ENCODE measurements at places on chromosomes 1 and 21.

DNA sequence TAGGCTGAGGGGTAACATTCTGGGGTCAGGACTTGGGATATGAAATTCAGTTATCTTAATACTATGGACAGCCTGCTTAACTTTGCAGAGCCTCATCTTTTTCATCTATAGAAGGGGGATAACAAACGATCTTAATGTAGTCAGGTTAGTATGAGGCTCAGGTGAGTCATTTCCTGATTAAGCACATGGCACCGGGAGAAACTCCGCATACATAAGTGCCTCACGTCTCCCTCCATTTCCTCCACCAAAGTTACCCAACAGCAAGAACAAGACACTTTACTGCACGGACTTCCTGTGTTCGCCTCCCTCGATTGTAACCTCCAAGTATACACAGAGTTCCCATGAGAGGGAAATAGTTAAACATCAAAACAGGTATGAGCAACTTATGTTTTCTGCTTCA lies 112.7 kb upstream of the COA6 start:
- no peaks in the 10 kb centered on the region for H3K4me1 ChIP-seq
- no peak for DNase-seq
- H3K4me3 ChIP-seq, result no peak overlapping the region

- H3K27ac ChIP-seq, result no peak overlapping the region
- peaks cover 5% of the 10 kb centered on the region for H3K27me3 ChIP-seq
- H3K4me1 ChIP-seq, result peaks cover 39% of the 10 kb centered on the region
- no peaks in the 10 kb centered on the region for H3K36me3 ChIP-seq
- no peak overlapping the region for H3K4me3 ChIP-seq
These were observed 390.9 kb upstream of the ADGRL2 start for GRCh38 chr1:81409780-81410274.

DNA sequence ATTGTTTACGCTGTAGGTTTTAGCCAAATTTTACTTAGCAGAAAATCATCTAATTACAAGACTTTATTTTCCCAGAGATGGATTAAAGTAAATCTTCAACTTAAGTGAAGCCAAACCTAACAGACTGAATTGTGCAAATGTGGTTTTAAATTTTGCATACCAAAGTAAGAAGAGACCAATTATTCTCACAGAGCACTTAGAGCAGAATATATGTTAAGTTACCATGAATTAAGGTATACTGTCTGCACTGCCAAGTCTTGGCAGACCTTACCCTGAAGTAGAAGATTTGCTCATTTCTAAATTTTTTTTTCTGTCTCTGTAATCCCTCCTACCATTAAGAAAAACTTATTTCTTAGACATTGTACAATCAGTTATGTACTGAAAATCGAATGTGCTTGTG lies 24.1 kb downstream of the MRPS6 start:
- H3K27ac ChIP-seq, result no peak overlapping the region
- peaks cover 15% of the 10 kb centered on the region for H3K4me1 ChIP-seq
- H3K27me3 ChIP-seq, result no peaks in the 10 kb centered on the region
- DNase-seq, result no peak
- H3K4me3 ChIP-seq, result no peak overlapping the region
- H3K36me3 ChIP-seq, result peaks cover 43% of the 10 kb centered on the region

DNA sequence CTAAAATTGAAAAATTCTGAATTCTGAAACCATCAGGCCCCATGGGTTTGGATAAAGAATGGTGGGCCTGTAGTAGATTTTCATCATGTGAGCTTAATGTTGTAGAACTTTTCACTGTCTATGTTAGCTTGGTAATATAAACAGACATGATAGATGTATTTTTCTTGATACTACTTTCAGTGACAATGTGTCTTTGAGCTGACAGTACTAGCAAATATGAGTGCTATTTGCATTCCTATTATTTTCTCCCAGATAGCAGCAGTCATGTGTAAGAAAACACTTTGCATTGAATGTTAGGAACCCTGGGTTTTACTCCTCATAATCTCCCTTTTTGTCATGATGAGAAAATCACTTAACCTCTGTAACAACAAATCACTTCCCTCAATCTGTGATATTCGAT lies 18.1 kb downstream of the KMO start:
- no peaks in the 10 kb centered on the region for H3K4me1 ChIP-seq
- H3K27me3 ChIP-seq, result no peaks in the 10 kb centered on the region
- no peak for DNase-seq
- no peaks in the 10 kb centered on the region for H3K36me3 ChIP-seq
- H3K27ac ChIP-seq, result no peak overlapping the region

DNA sequence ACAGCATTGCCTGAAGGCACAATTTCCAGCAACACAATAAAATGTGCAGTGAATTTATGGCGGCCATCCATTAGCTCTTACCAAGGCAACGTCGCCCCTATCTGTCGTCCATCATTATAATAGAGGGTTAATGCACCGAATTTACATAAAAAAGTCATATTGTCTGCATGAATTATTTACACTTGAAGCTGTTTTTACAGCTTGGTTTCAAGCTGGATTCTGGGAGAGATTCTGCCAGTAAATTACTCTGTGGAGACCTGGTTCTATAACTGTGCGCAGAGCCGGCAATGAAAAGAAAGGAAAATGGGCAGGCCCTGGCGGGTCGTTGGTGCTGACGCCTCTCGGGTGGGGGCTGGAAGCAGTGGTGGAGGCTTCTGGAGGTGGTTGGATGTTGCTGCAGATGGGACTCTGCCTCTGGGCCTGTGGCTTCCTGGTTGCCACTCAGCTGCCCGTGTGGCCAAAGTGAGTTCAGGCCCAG lies 48.9 kb upstream of the POU3F1 start:
- no peak overlapping the region for H3K27ac ChIP-seq
- H3K27me3 ChIP-seq, result peaks cover 44% of the 10 kb centered on the region
- no peak overlapping the region for H3K4me3 ChIP-seq
- H3K4me1 ChIP-seq, result peaks cover 19% of the 10 kb centered on the region
- no peaks in the 10 kb centered on the region for H3K36me3 ChIP-seq
- DNase-seq, result no peak

Data from type B pancreatic cell (in vitro differentiated cells).